ENCODE measurements at places on chromosomes 2 and 18.

DNA sequence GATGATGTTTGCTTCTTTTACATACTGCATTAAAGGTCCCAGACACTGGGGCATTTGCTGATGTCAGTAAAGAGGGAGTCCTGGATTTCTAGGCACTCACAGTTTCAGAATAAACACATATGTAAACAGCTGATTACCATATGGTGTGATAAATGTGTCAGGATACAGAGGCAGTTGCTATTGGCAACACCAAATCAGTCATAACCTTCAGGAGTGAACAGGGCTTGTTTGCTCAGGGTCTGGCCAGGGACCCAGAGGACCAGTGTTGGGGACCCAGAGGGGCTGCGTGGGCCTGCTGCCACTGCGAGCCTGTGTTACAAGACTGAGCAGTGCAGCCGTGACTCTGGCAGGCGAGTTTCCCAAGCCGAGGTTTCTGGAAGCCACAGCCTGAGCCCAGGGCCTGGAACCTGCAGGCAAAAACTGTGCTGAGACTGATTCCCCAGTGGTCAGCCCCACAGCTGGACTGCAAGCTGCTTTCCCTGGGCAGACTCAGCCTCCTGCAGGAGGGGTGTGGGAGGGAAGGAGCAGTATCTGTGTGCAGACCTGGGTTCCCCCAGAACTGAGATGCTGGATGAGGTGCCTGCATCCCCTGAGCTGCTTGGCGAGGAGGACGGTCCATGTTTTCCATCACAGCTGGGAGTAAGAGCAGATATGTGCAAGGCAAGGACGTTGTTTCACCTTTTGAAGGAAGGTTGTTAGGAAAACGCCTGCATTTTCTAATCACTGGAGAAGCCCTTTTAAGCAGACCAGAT, 23.6 kb downstream of the ASAP2 start:
- DNase-seq: no peak

DNA sequence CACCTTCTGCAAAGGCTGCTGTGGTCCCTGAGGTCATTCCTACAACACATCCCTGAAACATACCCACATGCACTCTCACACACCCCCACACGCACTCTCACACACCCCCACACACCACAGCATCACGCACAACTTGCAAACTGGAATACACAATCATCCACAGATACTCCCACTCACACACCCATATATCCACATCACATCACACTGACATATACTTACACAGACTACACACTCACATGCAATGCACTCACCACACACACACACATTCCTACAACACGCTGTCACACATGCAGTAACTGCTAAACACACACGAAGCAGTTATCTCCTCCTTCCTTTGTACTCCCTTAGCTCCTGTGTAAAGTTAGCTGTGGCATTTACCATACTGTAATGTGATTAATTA, 57.1 kb upstream of the PKDCC start:
- DNase-seq: no peak

GRCh38 chr18:59697236-59697932, at the start of gene CCBE1:
CCBE1 (minus strand) TSS chr18:59697423.
- DNase-seq: no peak

DNA sequence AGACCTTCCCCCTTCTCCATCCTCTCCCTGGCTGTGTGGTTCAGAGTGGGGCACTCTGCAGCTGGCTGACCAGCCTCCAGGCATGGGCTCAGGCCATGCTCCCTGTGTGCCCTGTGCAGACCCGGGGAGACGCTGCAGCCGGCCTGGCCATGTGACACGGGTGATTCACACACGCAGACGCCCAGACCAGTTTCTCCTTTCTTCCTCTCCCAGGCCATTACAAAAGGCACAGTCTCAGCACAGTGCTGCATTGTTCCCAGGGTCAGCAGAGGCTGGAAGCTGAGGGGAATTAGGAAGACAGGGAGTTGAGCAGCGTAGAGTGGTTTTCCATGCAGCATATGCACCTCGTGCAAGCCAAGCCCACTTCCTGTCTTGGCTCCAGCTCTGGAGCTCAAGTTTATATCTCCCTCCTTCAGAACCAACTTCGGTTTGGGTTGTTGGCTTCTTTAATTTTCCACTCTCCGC, 288.5 kb downstream of the TNS1 start:
- no peak for DNase-seq

- DNase-seq: no peak
These were observed 28.5 kb downstream of the CYP27C1 start for GRCh38 chr2:127191331-127192219.

DNA sequence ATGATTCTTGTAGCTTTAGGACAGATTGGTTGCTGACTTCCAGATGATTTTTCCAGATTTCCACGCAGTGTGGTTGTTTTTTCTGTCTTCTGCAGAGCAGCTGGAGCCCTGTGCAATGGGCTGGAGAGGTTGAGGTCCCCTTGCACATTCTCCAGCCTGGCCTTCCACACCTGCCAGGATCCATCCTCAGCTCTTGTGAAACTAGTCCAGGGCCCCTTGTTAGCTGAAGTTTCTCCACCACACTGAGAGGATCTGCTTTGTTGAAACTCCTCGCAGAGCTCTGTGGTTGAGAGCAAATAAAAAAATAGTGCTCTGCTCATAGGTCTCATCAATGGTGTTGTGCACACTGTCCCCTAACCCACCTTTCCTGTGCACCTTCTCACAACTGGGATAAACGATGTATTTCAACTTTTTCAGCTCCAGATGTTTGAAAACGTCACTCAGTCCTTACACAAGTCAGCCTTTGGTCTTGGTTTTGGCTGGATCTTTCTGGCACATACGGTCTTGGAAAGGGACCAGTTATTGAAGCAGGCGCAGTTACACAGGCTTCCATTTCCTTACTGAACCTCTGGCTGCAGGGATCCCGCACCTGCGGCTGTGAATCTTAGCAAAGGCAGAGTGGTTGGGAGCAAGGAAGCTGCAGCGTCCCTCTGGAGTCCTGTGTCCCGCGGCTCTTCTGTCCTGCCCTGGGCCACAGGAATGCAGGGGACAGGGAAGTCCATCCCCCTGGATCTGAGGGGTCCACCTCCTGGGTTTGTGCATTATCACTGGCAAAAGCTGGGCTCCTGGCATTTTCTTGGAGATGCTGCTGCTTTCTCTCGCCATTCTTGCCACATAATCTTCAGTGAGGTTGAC, 272.0 kb upstream of the DSEL start:
- DNase-seq: no peak

- DNase-seq: no peak
These were observed 3.3 kb downstream of the APCDD1 start for GRCh38 chr18:10457767-10458166.

GRCh38 chr2:111710085-111710484, 173.9 kb downstream of the ANAPC1 start:
- no peak for DNase-seq

DNA sequence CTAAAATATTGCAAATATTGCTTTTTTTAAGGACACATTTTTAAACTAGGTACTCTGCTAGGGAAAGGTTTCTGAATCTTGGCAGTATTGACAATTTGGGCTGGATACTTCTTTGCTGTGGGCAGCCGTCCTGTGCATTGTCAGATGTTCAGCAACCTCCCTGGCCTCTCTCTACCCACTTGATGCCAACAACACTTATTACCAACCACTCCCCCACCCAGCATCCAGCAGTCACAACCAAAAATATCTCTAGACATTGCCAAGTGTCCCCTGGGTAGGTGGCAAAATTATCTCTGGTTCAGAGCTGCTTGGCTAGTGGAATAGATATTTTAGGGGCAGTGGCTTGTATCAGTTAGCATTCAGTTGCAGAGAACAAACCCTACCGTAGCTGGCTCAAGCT, 114.3 kb upstream of the PNPT1 start:
- DNase-seq: no peak

DNA sequence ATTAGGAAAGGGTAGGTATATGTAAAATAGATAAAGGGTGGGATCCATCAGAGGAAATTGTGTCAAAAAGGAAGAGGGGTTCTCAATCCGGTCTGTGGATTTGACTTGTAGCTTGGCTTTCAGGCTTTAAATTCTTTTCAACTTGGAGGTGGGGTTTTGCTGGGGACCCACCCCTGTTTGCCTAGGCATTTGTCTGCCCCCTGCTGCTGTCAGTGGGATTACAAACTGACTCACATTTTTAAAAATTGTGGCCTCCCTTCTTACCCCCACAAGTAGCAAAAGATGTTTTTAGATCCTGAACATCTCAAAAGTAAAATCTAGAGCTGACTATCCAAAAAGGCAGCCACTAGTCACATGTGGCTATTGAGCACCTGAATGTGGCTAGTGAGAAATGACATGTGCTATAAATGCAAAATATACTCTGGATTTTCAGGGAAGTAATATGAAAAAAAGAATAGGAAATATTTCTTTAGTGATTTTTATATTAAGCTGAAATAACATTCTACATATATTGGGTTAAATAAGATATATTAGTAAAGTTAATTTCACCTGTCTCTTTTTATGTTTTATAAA, 178.9 kb downstream of the GFPT1 start:
- no peak for DNase-seq

DNA sequence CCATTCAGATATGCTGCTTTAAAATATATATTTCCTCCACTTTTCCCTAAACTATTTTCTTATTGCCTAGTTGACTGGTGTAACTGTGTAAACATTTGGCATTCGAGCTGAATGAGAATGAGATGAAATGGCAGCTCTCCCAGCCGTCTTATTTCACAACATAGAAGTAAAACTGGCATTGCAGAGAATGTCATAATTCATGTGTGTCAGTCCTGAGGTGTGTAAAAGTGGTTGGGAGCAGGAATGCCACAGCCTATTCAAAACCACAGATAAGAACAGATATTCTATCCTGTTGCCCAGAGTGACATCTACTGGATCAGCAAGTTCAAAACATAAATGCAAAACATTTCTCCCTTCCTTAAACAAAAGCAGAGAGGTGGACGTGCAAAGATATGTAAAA, 565.5 kb upstream of the CHAC2 start:
- no peak for DNase-seq

DNA sequence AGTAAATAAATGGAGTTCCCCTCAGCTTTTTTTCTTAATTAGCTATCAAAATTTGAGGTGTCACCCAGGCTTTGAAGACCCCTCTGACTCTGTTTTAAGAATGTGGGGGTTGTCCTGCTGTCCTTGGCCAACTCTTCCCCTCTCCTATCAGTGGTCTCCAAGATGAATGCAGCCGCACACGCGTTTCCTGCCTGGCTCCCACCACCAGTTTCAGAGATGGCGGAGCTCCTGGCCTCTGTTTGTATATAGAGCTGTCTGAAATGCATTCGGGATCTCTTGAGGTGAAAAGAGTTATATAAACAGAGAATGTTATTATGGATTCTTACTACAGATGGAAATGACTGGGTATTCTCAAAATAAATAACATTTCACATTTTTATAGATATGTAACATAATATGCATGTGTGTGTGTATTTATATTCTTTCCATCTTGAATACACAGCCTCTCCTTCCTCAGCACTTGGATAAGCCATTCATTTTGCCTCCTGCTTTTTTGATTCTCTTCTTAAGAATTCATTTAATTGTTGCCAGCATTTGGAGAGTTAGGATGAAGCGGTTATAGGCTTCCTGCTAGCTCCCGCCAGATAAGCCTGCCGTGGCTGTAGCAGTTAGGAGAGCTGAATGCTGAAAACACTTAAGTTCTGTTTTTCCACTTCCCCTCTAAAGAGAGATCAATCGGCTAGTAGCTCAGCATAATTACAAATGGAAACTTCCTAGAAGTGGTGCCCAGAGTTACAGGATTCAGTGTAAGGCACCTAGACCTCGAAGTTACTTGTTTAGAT, 659.3 kb upstream of the FANCL start:
- DNase-seq: no peak

DNA sequence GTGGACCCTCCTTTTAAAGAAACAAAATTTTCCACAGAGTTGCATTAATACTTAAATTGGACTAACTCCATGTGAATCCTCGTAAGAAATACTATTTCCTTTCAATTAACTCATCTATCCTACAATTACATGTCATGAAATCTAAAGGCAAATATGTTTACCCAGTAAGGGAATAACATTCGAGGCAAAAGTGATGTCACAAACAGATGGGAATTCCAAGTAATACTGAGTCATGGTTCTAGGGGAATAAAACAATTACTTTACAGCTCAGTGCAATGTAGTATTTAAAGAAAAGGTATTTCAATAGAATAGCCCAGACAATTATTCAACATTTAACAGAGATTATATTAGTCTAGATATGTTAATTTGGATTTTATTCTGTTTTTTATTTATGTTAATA, 205.8 kb downstream of the ZNF385B start:
- DNase-seq: no peak

DNA sequence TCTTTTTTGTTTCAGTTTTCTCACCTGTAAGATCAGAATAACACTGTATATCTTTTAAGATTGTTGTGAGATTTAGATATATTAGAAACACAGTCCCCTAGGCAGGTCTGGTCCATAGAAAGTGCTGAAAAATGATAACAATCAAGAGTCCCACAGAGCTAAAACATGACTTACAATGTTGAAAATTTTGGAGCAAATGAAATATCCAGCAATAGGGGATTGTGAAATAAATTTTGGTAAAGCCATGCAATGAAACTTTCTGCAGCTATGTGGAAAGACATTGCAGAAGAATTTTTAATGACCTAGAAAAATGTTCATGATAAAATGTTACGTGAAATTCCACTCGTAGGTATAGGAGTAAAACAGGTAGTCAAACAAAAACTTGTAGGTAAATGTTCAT, 127.6 kb upstream of the SERPINE2 start:
- DNase-seq: no peak

GRCh38 chr2:29123617-29124349, 8.6 kb downstream of the CLIP4 start:
- DNase-seq: no peak

DNA sequence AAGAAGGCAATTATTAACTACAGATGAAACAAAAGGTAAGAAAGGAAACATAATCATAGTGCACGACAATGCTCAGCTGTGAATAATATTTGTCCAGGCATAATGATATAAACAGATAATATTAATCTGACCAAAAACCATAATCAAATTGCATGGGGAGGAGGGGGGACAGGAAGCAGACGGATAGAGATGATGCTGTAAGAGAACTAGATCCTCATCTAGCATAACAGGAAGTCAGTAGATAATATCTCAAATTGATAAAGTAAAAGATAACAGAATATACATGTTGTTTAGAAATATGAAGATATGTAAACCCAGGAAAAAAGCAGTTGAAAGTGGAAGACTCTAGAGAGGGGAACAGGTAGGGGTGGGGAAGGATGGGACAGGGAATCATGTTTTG, 84.9 kb upstream of the TGFA start:
- DNase-seq: no peak

- DNase-seq: no peak
These were observed 188.3 kb downstream of the ETAA1 start for GRCh38 chr2:67585400-67585799.

DNA sequence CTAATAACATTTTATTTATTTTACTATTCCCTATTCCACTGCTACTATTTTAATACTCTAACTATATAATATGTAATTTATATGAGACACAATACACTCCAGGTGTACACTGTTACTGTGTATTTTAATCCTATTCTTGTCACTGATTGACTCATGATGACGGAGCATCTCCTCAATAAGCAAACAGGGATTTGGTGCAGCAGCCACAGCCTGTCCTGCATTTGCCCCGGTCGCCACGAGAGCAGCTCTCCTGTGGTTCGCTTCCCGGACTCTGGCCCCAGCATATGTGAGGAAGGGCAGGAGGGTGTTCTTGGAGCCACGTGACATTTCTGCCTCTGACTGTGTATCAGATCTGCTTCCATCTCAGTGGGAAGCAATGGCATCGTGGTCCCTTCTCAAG, 74.1 kb upstream of the PXDN start:
- DNase-seq: no peak

Measured in activated T-helper 1 cell treated with anti-CD3 and anti-CD28 coated beads, Interleukin-2, amount 50 U/mL, for 16 hours (primary cell).